HT1080 (cell line): ENCODE measurements at places on chromosomes 12 and 14. TPM values are rescaled to one million over a fixed set of nuclear protein-coding genes. Genes with fewer than 3 reads are reported as not detected.
A peak's percentile ranks its signal among the peaks of the same experiment; 100 is the strongest.

DNA sequence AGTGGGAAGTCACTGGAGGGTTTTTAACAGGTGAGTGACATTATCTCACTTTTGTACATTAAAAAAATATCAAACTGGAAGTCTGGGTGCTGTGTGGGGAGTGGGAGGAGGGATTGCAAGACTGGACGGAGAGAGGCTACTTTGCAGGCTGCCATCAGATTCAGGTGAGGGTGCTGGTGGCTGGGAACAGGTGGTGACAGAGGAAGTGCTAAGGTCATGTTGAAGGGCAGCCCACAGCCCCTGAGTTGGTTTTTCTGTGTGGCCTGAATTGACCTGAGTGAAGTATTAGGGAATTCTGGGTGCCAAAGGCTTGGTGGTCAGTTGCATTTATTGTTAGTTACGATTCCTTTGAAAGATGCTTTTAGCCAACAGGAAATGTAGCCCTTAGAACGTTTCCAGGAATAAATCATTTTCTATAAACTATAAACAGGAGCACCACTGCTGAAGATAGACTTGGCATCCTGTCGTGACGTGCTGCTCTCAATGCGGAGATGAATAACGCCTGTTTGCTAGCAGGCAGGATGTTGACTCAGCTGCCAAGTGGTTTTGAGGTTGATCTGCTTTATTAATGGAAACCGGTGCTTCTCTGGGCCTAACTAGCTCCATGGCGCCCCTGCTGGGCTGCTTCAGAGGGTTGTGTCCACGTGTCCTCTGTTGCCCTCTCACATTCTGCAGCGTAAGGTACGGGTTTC, 707.5 kb upstream of the TMEM132C start:
- peak; percentile 97 for DNase-seq

GRCh38 chr14:93533842-93534241, 103.1 kb downstream of the UNC79 start:
- no peak for DNase-seq

DNA sequence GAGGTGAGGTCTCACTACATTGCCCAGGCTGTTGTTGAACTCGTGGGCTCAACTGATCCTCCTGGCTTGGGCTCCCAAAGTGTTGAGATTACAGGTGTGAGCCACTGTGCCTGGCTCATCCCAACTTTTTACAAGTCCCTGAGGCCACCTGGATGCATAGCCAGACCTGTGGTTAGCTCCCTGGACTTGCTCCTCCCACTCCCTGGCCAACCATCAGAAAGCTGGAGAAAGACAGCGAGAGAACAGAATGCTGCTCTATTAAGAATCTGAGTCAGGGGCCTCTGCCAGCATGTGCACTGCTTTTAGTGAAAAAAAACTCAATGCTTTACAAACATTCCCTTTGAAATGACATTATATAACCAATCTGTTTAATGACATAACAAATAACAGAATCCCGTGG, 78.2 kb downstream of the RBM19 start:
- no peak for DNase-seq

- DNase-seq, result no peak
Measured at GRCh38 chr12:14874882-14875281, 10.8 kb downstream of the MGP start.

The HCAR1 gene
- 0.02 TPM in 1 of 2 replicates, not detected in the other for total RNA-seq

The CACNA2D4 gene
- total RNA-seq, result 35.2 and 44.0 TPM in 2 replicates

The HRK gene
- total RNA-seq, result 0.06 and 0.07 TPM in 2 replicates
